NCI-H460 (cell line): ENCODE measurements at places on chromosomes 11 and 22. TPM values are rescaled to one million over a fixed set of nuclear protein-coding genes. Genes with fewer than 3 reads are reported as not detected.

PDGFD gene
- total RNA-seq, result 0.02 TPM in 1 of 2 replicates, not detected in the other

SLC5A1 gene
- not detected in 2 replicates for total RNA-seq

SLC1A2 gene
- not detected in 2 replicates for total RNA-seq

RPUSD4 gene
- 15.3 and 27.6 TPM in 2 replicates for total RNA-seq

KRTAP5-10 gene
- total RNA-seq, result not detected in 2 replicates

KRTAP5-8 gene
- not detected in 2 replicates for total RNA-seq

ARVCF gene
- total RNA-seq, result 0.84 and 1.4 TPM in 2 replicates

MYOD1 gene
- total RNA-seq, result 0.15 TPM in 1 of 2 replicates, not detected in the other

BTG4 gene
- 0.12 and 0.17 TPM in 2 replicates for total RNA-seq

DNA sequence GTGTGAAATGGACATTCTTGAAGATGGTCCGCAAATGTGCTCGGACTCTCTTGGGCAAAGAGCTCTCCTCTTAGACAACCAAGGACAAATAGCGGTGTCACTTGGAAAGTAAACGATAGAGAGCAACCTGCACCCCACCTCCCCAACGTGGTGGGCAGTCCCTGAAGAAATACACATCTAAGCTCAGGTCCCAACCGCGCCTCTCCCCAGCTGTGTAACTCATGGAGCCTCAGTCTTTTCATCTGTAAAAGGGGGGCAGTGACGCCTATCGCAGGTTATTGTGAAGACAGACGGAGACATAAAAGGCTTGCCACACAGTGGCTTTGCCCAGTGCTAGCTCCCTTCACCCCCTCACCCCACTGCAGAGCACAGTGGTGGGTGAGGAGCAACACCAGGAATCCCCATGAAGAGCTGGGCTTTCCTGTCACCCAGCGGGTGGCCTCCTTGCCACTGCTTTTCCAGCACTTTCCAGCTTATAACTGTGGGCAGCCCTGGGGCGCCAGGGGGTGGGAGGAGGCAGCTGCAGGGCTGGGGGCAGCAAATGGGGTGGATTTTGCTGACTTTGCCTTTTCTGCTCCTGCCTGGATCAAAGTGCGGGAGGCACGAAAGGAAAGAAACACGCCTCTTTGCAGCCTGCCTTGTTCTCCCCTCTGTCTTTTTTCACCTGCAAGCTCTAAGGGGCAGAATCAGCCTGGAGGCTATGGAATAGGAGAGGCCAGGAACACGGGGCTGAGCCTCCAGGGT is 73.7 kb upstream of the TSPAN18 start:
- no peak for DNase-seq

DNA sequence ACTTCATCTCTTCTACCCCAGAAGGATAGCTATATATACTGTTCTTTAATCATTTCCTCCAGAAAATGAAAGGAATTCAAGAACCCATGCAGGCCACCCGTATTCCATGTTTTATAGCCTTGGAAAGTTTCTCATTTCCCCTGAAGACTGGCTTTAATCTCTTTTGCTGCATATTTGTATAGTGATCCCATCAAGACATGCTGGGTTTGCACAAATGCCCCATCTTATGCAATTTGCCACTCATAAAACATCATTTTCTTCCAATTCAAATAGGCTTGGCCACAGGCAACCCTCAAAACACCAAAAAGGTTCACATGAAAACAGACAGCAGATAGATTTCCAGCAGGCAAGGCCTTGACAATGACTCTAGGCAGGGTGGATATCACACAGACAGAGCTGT is 28.3 kb upstream of the APOA1 start:
- DNase-seq, result no peak

DNA sequence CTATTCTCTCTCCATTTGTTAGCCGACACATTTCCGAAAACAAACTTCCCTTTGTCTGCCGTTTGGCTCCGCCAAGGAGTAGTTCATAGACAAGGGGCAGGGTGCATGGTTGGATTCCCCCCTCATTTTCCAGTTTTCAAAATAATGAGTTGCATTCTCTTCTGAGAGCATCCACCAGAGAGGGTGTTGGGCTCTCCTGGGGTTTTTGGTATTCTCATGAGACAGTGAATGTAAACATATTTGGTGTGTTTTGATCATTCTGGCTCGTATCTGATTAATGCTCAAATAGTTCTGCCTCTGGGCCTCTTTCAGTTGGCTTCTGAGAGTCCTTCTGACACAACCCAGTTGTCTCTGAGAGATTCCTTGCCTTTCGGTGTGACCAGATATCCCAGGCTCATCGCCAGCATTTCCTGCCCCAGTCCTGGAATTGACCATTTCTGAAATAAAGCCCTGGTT is 21.7 kb downstream of the GRAMD4 start:
- DNase-seq, result no peak

DNA sequence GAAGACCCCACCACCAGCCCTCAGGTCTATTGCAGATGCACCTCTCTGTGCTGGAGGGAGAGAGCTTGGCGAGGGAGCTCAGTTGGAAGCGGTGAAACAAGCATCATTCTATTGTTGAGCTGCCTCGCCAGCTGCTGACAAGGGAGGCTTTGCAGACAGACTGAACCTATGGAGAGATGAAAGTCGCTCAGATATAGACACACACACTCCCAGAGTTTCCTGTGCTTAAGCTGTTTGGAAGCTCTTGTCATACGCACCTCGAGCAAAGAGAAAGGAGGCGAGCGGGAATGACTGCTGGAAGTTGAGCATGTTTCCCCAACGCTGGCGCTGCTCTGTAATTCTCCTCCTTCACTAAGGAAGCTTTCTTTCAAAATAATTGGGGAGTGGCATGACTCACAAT is 126.1 kb downstream of the TRIM29 start:
- no peak for DNase-seq

- no peak for DNase-seq
Measured at GRCh38 chr11:70146895-70147520, 56.1 kb upstream of the FADD start.

DNA sequence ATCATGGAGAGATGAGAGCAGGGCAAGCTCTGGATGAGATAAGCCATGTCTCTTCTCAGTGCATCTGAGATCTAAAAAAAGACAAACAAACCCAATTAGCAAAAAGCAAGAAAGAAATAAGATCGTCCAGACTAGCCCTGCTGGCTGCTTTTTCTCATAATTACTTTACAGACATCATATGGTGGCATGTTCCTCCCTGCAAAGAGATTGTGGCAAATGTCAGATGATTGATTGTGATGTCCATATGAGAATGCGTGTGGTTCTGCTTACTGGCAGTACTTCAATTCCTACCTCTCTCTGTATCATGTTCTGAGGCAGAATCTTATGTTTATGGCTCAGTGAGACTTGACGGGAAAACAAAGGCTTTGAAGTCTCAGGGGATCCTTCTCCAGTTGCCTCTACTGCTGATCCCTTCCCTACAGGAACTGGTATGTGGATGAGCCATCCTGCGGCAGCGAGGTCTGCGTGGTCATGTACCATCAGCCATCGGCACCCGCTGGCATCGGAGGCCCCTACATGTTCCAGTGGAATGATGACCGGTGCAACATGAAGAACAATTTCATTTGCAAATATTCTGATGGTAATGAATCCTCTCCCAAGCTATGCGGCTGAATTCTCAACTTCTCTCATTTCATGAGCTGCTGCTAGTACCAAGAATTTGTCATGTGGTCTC is 8.8 kb downstream of the LAYN start:
- no peak for DNase-seq

- no peak for DNase-seq
Measured at GRCh38 chr22:43077121-43077877, 11.9 kb downstream of the TTLL1 start.

- no peak for DNase-seq
Measured at GRCh38 chr11:100999756-101000155, 129.9 kb downstream of the PGR start.

DNA sequence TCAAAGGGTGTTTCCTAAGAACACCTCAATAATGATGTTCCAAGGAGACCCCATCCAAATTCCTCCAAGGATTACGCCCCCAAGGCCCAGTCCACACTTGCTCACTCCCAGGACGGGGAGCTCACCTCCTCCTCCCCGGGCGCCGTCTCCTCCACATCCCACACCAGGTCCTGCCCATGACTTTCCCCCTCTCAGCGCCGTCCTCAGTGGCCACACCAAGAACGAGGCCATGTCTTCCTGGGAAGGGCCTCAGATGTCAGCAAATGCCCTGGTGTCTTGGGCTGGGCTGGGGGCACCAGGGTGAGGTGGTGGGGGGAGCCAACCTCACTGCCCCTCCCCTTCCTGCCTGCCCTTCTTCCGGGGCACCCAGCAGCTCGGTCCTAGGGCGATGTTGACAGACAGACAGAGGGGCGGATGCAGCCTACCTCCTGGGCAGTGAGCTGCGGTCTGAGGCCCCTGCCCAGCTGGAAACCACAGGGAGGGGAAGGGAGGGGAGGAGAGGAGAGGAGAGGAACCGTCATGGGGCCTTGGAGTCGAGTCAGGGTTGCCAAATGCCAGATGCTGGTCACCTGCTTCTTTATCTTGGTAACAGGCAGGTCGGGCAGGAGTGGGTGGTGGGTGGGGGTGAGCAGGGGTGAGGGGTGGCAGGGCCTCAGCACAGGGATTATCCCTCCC is at the start of the genes C11orf21 and TSPAN32:
Gene C11orf21 (minus strand): TSS at position 288 of the 675 bp plus-strand sequence. CDS start 110 bp downstream, at position 178.
Gene TSPAN32 (plus strand): TSS at position 383 of the 675 bp plus-strand sequence. CDS start 137 bp downstream, at position 520.
- DNase-seq, result no peak

GRCh38 chr22:44754998-44755397 is 2.6 kb downstream of the ARHGAP8 start:
- no peak for DNase-seq

- peak; percentile 11 for DNase-seq
Measured at GRCh38 chr11:74749127-74749964, 697 bp downstream of the RNF169 start.

DNA sequence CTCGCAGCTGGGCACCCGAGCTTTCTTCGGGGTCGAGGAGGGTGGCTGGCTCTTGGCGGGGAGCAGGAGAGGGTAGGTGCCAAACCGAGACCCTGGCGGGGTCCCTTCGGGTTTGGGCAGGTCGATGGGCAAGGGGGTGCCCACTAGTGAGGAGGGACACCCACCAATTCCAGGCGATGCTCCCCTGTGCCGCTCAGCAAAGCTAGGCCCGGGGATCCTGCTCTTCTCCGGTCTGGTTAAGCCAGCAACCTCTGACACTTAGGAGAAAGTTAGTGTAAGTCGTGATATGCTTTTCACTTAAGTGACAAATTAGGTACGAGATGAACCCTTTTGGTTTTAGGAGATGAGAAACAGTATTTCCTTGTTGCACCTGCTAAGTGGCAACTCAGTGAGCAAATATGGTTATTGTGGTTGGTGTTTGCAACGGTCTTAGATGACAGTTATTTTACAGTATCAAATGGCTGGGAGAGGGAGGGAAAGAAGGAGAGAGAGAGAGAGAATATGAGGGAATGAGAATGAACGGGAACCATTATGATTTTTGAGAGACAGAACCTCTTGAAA is 565 bp downstream of the NUCB2 start:
- DNase-seq, result no peak

GRCh38 chr22:25716637-25717036 is 25.4 kb upstream of the MYO18B start:
- no peak for DNase-seq

- no peak for DNase-seq
Measured at GRCh38 chr11:119446434-119446833, 23.5 kb upstream of the THY1 start.
